ENCODE measurements at places on chromosomes 6 and 20.

- DNase-seq: no peak
Measured at GRCh38 chr6:51830666-51831065, 256.7 kb downstream of the PKHD1 start.

DNA sequence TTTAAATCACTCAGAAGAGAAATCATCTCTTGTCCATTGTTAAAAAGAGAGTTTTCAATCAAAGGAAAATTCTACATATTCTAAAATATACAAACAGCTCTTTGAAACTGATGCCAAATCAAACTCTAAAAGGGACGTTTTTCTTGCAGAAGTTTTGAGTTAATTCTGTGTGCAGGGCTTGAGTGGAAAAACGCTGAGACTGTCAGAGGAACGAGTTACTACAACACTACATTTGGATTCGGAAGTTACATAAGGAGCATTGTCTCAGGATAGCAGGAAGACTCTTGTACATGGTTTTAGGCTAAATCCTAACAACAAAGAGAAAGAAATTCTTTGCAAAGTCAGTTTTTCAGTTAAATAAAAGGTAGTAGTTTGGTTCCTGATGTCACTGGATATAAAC, 155.7 kb upstream of the SUPT3H start:
- DNase-seq: no peak

GRCh38 chr20:36085686-36086267, 68.8 kb upstream of the EPB41L1 start:
- no peak for DNase-seq

DNA sequence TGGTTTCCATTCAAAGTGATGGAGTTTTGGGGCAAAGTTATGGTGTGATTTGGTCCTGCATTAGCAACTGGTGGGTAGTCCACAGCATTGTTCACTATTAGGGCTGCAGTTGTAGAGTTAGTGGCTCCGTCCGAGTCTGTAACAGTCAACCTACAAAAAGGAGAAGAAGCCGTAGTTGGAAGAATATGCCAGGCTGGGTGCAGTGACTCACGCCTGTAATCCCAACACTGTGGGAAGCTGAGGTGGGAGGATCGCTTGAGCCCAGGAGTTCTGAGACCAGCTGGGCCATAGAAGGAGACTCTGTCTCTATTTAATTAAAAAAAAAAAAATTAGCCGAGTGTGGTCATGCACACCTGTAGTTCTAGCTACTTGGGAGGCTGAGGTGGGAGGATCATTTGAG, 69.5 kb downstream of the KIAA0319 start:
- DNase-seq: no peak

- DNase-seq: no peak
Measured at GRCh38 chr6:45175272-45175671, 152.9 kb upstream of the RUNX2 start.

- DNase-seq: no peak
Measured at GRCh38 chr6:156582509-156582992, 194.6 kb upstream of the ARID1B start.

GRCh38 chr6:168983925-168984324, 269.7 kb downstream of the THBS2 start:
- DNase-seq: no peak

DNA sequence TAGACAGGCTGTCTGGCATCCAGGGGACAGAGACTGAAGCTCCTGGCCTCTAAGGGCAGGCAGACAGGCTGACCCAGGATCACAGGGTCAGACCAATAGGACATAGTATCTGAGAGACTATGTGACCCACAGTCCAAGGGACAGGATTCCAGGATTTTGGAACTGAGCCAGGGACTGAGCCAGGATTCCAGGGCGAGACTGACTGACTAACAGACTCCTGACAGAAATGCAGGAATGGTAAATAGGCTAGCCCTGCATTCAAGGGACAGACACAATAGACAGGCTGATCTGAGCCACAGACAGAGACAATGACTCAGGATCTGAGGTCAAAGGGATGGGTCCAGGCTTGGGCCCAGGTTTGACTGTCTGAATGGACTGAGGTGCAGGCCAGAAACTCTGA, 19.8 kb downstream of the XKR7 start:
- DNase-seq: no peak

GRCh38 chr20:63706852-63707557, 771 bp downstream of the ARFRP1 start:
- DNase-seq: peak; percentile 29

DNA sequence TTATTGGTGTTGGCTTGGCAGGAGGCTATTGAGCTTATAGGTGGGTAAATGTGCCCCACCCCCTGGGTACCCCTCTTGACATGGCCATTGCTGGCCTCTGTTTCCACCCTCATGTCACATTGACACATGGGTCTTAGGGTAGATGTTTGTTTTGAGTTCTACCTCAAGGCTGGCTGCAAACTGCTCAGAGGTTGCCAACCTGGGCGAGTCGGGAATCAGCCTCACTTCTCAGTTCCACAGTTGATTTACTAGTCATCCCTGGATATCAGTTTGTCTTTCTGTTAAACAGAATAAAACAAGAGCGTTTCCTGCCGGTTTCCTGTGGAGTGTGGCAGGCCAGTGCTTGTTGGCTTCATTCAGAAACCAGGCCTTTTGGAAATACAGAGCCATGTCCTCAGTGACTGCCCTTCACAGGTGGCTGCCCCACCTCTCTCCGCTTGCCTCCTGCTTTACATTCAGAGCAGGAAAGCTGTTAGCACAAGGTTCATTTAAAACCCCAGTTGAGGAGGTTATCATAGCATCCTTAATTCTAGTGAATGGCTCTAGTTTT, 105.6 kb downstream of the TCP11 start:
- no peak for DNase-seq

DNA sequence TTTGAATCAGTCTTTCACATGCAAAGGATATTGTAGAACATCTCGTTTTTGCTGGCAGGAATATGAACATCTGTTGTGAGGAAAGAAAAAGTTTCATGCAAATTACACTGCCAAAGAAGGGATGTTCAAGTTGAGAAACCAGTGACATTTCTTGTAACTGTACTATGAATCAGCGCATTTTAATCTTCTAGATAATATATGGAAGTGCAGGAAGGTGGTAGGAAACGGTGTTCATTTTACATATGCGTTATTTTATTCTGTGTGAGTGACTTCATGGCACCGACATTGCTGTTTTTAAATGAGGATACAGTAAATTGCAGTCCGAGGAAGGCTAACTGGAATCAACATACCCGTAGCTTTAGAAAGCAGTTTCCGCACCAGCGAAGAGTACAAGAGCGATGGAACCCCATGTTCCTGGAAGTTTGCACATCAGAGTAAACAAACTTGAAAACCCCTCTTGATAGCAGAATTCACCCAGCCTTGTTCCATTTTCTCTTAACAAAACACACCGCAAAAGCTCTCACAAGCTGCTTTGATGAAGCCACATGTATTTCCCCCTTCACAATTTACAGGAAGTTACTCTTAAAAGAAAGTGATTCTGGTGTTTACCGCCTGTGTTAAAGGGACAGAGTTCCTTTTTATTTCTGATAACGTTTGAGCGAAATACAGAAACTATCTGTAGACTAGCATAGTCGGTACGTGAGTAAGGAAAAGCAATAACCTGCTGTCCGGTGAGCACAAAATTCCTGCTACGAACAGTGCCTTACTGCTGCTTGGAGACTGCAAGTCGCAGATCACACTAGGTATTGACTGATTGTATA, 11.5 kb downstream of the PRDM1 start:
- DNase-seq: peak; percentile 23

DNA sequence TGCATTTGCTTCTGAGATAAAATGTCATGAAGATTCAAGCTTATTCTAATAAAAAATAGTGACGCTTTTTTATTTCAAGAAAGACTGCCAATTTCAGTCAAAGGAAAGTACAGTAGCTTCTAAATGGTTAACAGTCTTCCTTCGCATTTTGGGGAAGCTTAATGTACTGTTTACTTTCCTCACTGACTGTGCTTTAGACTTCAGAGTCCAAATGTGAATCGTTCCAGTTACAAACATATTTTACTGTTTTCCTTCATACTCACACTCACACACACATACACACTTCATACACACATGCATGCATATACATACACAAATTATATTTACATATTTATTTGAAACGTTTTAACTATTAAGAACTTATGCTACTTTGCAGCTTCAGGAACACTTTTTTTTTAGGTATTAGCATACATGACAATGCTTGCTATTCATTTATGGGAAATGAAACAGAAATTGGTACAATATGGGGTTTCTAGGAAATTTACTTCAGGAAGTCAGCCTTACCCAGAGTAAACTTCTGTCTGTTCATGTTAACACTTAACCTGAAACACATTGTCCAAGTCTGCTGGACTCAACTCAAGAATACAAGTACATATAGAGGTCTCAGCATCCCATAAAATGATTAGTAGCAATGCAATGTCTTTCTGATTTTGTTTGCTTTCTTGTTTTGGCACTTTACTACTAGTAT, 145.4 kb downstream of the RPS12 start:
- no peak for DNase-seq

DNA sequence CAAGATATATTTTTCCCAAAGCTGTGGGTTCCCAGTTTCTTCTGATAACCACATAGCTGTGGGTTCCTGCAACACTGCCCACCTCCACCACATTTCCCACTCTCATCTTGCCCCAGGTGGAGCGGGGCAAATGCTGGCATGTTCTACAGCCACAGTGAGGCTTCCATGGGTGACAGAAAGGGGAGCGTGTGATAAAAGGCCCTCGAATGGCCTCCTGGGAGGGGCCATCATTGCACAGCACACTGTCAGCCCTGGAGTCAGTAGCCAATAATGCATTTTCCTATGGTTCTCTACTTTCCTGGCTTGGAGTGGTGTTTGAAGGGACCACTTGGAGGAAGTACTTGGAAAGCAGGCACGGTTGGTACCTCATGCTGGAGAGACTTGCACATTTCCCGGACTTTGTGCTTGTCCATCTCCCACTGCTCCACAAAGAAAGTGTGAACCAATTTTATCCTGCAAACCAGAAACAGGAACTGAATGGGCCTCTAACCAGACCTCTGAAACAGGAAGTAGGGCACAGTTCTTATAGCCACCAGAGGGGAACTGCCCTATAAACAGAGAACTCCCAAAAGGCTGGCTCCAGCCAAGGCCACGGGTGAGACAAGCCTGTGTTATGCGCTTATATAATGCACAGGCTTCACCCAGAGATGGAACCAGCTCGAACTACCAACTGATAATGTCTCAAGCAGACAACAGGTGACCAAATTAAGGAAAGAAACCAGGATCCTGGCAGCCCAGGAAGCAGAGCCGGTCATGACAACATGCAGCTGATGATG, 8.6 kb downstream of the MAP3K5 start:
- DNase-seq: no peak

GRCh38 chr20:42775866-42776265, 413.8 kb downstream of the PTPRT start:
- no peak for DNase-seq

DNA sequence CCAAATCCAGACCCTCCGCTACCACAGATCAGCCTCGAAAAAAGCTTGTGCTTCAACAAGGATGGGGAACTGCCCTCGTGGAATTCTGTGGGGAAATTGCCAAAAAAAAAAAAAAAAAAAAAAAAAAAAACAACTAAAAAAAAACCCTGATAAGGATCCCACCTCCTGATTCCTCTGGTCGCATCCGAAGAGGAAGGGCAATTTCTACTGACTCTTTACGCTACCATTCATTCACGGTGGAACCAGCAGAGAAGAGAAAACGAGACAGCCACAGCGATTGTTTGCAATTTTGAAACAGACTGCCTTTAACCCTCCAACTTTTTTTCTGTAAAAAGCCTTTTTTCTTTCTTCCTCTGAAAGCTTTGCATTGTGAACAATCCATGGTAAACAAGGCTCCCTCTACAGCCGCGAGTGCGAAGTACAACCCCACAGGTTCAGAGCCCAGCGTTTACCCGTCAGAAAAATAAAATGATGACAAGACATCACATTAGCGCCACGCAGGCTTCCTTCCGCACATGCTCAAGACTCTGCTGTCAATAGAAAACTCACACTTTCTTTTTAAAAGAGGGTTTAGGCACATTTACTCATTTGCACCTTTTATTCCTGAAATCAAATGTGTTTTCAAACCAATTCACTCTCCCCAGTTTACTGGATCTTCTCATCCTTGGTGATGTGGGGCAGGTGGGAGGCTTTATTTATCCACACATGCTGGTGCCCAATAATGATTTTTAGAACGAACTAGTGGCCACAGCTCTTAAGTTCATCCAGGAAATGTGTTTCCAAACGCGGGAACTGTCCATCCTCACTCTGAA, 100.0 kb downstream of the NOL4L start:
- peak; percentile 67 for DNase-seq

GRCh38 chr6:14984519-14984853, 261.4 kb upstream of the JARID2 start:
- no peak for DNase-seq

DNA sequence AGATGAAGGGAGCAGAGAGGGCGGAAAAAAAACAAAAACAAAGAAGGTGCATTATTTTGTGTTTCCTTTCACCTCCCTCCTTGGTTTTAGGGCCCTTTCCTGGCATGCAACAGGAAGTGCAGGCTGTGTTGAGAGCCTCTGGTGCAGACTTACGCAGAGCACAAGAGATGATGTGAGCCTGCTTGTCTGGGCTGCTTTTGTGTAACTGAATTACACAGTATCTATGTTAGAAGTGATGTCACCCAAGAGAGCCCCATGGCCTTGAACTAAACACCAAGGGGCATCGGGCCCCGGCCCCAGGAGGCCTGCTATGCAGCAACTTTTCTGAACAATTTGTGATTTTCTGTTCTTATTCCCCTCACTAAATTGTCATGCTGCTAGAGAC, 25.5 kb downstream of the GNAS start:
- DNase-seq: no peak

GRCh38 chr6:49855221-49855620, 11.1 kb downstream of the CRISP1 start:
- no peak for DNase-seq

DNA sequence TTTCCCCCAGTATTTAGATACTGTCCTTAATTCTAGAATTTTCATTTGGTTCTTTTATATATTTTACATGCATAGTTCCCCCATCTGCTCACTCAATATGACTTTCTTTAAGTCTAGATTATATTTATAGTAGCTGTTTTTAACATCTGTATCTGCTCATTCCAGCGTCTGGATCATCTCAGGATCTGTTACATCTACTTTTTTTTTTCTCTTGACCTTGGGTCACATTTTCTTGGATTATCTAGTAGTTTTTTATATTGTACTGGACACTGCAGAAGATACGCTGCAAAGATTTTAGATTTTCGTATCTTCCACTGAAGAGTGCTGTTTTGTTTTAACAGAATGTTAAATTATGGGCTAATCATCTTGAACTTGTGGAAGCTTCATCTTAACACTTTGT, 20.7 kb downstream of the RAB22A start:
- no peak for DNase-seq

DNA sequence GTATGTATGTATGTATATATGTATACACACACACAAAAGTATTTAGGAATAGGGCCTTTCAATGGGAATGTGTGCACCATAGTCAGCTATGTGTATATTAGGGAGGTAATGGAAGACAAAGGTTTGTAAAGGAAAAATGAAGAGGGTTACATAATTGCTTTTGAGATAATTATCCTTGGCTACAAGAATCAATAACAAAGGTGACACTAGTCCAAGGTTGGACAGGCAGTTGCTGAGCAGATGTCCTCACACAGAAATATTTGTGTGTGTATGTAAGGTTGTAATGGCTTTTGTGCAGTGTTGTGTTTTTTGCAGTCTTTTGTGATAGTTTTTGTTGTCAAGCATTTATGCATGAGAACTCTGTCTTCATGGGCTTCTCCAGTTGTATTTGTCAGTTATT, 157.9 kb upstream of the MARCKS start:
- no peak for DNase-seq
